ENCODE measurements at places on chromosomes 7 and 10.

DNA sequence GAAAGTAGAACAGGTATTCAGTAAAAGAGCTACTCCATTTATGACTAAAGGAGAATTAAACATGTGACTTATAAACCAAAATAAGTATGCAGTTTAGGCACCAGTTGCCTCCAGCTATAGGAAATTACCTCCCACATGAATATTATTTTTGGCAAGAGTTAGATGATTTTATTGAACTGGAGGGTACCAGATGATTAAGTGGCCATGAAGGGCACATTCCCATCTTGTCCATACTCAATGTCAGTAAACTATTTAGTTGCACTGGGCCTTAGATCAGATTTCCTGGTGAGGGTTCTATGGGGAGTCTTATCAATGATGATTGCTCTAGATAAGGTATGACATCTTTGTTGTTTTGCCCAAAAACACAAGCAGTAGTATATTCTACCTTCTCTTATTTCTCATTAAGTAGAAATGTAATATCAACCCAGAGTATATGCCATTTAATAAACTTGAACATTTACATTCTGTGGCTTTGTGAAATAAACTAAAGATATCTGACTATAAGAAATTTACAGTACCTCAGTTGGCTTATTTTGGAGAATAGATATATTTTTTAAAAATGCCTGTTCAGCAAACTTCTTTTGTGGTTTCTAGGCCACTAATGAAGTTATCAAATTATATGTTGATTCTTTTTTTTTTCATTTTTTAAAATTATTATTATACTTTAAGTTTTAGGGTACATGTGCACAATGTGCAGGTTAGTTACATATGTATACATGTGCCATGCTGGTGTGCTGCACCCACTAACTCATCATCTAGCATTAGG, 145.3 kb downstream of the SEMA3A start:
- DNase-seq: no peak

GRCh38 chr7:56447864-56448693, 331.9 kb upstream of the NUPR2 start:
- peak; percentile 64 for DNase-seq

GRCh38 chr7:98870807-98871491, 1.1 kb upstream of the TMEM130 start:
- DNase-seq: no peak

DNA sequence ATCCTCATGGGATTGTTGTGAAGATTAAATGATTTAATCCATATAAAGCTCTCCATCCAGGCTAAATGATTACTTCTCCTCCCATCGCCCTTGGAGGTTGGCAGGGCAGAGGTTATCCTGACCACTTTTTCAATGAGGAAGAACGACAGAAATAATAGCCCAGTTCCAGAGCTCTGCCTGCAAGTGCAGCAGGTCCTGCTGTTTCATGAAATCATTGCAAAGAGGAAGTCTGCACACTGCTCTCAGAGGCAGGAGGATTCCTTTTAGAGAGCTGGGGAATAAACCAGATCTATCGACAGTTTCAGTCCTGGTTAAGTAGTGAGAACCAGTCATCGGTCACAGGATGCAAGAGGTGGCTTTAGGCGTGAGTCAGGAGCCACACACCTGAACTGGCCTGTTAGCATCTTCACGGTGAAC, 25.0 kb upstream of the CDH23 start:
- DNase-seq: no peak

- no peak for DNase-seq
These were observed 266.1 kb upstream of the KLF6 start for GRCh38 chr10:4051011-4051640.

GRCh38 chr7:2151237-2151636, 81.5 kb downstream of the MAD1L1 start:
- DNase-seq: peak; percentile 80

Measured in head of caudate nucleus (tissue), 42 donors.